ENCODE measurements at places on chromosomes 6 and 20. TPM values are rescaled to one million over a fixed set of nuclear protein-coding genes. Genes with fewer than 3 reads are reported as not detected.

DNA sequence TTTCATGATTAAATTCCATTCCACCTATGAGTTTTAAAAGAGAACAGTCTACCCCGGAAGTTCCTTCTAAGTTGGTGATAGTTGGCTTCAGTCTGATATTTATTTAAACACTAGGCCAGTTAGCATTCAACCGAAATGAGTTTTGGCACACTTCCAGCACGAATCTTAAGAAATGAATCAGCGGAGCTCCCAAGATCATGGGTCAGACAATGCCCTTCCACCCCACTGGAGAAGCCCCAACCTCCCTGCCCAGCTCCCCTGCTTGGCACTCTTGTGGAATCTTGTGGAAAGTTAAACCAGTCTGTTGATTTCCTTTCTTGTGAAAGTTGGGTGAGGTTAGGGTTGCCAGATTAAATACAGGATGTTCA is 64.3 kb downstream of the MKKS start:
- H3K4me3 ChIP-seq: no peak overlapping the region
- H3K27ac ChIP-seq: no peak overlapping the region
- H3K27me3 ChIP-seq: peaks cover 34% of the 10 kb centered on the region

GRCh38 chr6:113287396-113287795 is 569.7 kb upstream of the MARCKS start:
- no peak overlapping the region for H3K4me3 ChIP-seq
- no peaks in the 10 kb centered on the region for H3K4me1 ChIP-seq
- DNase-seq: no peak
- no peak overlapping the region for H3K27ac ChIP-seq

DNA sequence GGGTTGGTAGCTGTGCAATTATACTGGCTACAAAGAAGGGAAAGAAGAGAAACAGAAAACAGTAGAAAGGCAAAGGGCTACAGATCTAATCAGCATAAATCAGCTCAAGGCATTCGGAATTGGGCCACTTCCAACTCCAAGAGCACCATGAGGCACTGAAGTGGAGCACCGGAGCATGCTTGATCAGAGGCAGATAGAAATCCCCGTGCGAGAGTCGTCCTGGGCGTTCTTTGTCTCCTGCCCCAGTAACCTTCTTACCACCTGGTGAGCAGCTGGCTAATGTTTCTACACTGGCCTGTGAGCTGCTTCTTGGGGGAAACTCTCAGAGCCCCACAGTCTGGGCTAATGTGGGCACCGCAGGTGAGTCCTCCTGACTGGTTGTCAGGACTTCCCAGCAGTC is 16.7 kb downstream of the NEDD9 start:
- peaks cover 79% of the 10 kb centered on the region for H3K36me3 ChIP-seq
- H3K4me3 ChIP-seq: no peak overlapping the region
- peaks cover 54% of the 10 kb centered on the region for H3K4me1 ChIP-seq
- no peak for DNase-seq

DNA sequence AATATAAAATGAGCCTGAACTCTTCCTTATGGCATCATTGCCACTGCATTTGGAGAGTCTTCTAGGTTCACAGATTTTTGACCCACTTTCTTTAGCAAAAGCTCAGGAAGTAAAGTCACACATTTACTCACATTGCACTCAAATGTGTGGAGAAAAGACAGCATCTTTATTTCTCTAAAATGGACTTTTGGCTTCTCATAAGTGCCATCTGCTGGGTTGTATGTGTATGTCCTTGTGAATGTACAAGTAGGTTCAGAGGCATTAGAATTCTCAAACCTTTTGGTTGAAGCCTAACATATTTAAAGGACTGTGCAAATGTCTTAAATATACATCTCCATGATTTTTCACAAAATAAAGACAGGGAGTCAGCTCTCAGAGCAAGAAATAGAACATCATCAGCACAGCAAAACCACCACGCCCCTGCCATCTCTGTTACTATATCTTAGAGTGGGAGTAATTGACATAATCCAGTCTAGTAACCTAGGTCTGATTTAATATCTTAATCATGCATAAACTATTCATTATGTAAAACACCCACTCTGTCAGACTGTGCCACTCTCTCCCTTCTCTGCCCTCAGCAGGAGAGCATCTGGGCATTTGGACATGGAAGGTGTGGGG is 42.2 kb upstream of the SPTLC3 start:
- no peaks in the 10 kb centered on the region for H3K4me1 ChIP-seq
- H3K27me3 ChIP-seq: no peaks in the 10 kb centered on the region
- H3K4me3 ChIP-seq: no peak overlapping the region
- no peak overlapping the region for H3K27ac ChIP-seq

DNA sequence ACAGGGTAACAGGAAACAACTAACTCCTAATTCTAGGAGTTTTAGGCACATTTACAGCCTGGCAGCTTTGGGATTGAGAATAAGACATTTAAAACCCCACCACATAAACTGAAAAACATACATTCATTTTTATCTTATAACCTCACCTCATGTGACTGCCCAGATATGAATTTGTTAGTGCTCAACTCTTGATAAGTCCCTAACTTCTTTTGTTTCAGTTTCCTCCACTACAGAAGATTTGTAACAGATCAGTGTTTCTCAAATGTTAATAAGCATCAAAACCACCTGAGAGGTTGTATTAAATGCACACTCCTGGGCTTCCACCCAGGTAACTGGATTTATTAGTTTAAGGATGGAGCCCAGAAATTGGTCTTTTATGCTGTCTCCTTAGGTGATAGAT is 190.1 kb upstream of the ARID1B start:
- H3K36me3 ChIP-seq: no peaks in the 10 kb centered on the region
- no peak overlapping the region for H3K4me3 ChIP-seq
- no peak overlapping the region for H3K27ac ChIP-seq

DNA sequence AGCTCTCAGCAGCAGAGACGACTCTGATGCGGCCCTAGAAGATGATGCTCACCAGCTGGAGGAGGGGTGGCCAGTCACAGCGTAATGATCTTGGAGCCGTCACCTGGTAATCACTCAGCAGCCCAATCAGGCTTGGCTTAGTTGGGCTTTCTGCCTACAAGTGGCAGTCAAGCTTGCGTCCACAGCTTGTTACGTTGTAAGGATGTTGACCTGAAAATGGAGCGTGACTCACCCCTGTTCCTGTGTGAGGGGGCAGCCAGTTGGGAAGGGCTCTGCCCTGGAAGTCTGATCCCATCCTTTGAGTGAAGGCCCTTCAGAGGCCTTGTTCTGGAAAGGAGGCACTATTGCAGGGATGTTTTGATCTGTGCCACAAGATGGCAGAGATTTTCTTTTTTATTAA is 49.8 kb downstream of the SPATA2 start:
- peaks cover 19% of the 10 kb centered on the region for H3K4me1 ChIP-seq
- H3K36me3 ChIP-seq: peaks cover 57% of the 10 kb centered on the region
- no peak for DNase-seq
- H3K27ac ChIP-seq: peak overlapping the region; percentile 33

DNA sequence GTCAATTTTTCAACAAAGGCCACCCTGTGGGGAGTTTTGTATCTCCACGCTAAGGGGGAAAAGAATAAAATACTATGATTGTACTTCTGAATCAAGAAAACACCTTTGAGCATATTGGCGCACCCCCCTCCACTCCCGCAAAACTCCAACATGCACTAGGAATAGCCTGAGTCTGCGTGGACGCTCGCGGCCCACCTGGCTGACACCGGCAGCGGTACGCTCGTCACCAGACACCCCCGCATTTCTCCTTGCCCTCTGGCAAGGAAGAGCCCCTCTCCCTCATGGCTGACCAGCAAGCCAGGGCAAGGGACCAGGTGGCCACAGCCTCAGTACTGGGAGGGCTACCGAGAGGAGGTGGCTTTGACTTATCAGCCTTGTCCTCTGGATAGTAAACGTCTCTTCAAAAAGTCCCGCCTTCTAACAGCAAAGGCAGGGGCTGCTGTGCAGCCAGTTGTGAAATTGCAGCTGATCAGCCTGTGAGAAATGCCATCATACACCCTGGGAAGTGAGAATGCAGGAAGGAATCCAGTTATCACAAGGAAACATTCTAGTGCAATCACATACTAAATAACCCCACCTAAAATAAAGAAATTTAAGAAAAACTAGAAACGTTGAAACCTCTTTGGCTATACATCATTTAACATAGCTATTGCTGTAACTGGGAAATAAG is 84.2 kb downstream of the HUS1B start:
- no peak overlapping the region for H3K27ac ChIP-seq
- H3K4me3 ChIP-seq: no peak overlapping the region
- H3K27me3 ChIP-seq: no peaks in the 10 kb centered on the region
- H3K4me1 ChIP-seq: peaks cover 46% of the 10 kb centered on the region
- DNase-seq: no peak

DNA sequence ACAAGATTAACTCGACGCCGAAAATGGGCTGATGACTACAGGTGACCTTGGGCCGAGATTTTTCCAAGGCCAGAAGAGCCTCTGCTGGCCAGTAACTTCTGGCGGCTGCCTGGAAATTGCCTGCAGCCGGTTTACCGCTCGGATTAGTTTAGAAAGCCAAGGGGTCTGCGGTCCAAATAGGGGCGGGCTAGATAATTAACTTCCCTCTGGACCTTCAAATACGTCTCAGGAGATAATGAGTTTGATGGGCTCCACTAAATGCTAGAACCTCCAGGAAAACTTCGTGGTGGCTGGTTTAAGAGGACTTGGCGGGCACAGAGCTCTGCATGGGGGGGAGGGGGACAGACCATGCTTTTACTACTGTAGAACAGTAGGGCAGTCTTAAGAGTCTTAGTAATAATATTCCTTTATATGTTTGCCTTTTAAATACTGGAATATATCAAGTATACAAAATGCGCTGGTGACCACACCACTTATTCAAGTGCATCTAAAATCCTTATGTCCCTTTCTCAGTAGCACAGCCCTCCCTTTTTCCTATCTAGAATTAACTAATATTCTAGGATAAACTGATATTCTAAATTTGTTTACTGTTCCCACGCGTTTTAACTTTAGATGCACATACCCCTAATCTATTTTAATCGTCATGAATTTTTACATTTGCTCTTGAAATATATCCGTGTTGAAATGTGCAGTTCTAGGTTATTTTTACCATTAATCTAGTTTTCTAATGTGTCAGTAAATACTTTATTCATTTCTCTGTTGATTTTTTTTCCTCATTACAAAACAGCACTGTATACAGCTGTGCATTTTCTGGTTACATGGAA is 107.5 kb upstream of the PRSS16 start:
- peaks cover 64% of the 10 kb centered on the region for H3K4me1 ChIP-seq
- no peak for DNase-seq
- H3K36me3 ChIP-seq: peaks cover 38% of the 10 kb centered on the region
- H3K4me3 ChIP-seq: peak overlapping the region; percentile 91
- H3K27me3 ChIP-seq: no peaks in the 10 kb centered on the region

DNA sequence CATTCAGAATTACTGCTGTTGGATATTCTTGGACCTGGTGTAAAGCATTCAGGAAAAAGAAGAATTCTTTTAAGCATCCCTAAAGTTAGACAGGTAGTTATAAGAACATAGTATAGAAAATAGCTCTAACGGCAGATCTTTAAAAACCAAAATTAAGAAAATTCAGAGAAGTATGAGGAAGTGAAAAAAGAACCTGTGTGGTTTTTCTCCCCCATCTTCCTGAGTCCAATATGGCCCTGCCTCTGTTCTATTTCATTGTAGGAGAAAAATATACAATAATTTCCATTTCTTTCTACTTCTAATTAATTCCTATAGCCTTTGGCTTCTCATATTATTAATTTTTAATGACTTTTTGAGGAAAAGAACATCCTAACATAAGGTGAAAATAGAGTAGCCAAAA is 47.1 kb downstream of the FHL5 start:
- no peak overlapping the region for H3K27ac ChIP-seq
- no peak overlapping the region for H3K4me3 ChIP-seq
- no peaks in the 10 kb centered on the region for H3K4me1 ChIP-seq

- DNase-seq: no peak
- no peak overlapping the region for H3K4me3 ChIP-seq
- no peak overlapping the region for H3K27ac ChIP-seq
- H3K36me3 ChIP-seq: no peaks in the 10 kb centered on the region
Measured at GRCh38 chr6:1075880-1076279, 236.0 kb upstream of the FOXQ1 start.

Gene ZKSCAN4
- 6.3 TPM for total RNA-seq

All from activated CD4-positive, alpha-beta memory T cell treated with anti-CD3 and anti-CD28 coated beads, Interleukin-2, amount 10 ng/mL, durations not matched to agents 7 days and 5 days (primary cell).